ENCODE measurements at places on chromosomes 3 and 15.

- no peak for DNase-seq
Measured at GRCh38 chr3:152474585-152474984, 205.9 kb downstream of the MBNL1 start.

GRCh38 chr3:128805772-128806171 lies 73.6 kb upstream of the ACAD9 start:
- DNase-seq = no peak

DNA sequence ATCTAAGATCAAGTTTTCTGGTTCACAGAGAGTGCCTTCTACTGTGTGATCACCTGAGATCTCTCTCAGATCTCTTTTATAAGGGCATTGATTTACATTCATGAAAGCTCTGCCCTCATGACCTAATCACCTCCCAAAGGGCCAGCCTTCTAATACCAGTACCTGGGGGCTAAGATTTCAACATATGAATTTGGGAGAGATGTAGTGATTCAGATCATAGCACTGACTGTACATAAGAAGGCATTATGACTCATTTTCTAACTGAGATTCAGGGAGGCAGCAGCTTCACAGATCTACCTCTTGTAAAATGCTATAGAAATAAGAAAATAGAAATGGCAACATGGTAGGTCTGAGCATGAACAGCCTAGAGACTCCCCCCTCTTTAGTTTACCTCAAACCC lies 39.6 kb downstream of the VGLL3 start:
- DNase-seq = no peak

DNA sequence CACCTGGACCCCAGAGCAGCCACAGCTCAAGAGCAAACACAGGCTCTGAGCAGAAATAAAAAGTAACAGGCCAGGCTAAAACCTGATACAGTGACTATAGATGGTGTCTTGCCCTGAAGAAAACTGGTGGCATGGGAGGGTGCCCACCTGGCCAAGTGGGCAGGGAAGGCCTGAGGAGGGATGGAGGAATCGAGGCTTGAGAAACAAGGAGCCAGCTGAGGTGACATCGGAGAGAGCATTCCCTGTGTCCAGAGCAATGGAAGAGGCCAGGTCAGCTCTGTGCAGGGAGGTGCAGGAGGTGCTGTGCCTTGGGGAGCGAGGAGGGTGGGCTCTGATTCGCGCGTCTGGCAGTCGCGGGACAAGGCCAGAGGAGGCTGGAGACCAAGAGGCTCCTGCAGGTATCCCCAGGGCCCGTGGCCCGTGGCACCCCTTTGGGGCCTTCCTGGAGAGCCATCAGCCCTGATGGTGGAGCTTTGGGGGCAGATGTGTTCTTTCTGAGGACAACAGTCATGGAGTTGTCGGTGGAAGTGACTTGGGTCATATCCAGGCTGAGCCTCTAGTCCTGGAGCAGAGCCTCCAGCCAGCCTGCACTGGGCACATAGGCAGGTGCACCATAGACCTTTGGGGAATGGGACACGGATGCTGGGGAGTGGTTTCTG lies 56.1 kb downstream of the PLXNA1 start:
- no peak for DNase-seq

DNA sequence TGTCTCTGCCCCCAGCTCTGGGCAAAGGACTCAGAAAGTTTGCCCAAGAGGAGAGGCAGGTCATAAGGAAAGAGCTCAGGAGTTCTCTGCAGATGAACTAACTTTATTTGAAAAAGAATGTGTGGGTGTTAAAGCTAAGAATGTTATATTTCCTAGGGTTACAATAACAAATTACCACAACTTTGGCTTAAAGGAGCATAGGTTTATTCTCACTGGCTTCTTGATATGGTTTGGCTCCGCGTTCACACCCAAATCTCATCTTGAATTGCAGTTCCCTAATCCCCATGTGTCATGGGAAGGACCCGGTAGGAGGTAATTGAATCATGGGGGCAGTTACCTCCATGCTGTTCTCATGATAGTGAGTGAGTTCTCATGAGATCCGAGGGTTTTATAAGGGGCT lies 383.7 kb upstream of the CFAP20DC start:
- DNase-seq = no peak

GRCh38 chr3:15361494-15362214 lies 29.3 kb upstream of the SH3BP5 start:
- DNase-seq = no peak

- peak; percentile 42 for DNase-seq
Measured at GRCh38 chr15:78162038-78162437, 12.9 kb downstream of the IDH3A start.

DNA sequence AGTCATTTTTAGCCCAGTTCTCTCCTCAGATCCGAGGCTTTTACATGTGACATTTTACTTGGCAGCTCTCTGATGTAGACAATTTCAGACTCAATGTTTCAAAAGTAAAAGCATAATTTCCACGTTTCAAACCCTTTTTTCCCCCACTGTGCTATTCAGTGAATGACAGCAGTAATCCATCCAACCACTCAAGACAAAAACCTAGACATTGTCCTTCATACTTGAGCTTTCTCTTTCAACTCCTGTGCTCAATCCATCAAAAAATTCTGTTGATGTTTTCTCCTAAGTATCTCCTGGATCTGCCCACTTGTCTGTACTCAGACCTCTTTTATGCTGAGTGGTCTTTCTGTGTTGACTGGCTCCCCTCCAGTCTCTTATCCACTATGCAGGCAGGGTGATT lies 214.7 kb downstream of the CHL1 start:
- DNase-seq = no peak

DNA sequence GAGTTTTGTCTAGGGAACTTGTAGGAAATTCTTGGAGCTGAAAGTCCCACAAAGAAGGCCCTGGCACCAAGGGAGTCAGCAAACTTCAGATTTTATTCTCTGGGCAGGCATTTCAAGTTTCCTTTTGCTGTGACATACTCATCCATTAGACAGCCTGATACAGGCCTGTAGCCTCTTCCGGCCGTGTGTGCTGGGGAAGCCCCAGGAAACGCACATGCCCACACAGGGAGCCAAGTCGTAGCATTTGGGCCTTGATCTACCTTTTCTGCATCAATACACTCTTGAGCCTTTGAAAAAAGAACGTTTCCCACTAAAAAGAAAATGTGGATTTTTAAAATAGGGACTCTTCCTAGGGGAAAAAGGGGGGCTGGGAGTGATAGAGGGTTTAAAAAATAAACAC lies 15.0 kb downstream of the TIGIT start:
- no peak for DNase-seq

DNA sequence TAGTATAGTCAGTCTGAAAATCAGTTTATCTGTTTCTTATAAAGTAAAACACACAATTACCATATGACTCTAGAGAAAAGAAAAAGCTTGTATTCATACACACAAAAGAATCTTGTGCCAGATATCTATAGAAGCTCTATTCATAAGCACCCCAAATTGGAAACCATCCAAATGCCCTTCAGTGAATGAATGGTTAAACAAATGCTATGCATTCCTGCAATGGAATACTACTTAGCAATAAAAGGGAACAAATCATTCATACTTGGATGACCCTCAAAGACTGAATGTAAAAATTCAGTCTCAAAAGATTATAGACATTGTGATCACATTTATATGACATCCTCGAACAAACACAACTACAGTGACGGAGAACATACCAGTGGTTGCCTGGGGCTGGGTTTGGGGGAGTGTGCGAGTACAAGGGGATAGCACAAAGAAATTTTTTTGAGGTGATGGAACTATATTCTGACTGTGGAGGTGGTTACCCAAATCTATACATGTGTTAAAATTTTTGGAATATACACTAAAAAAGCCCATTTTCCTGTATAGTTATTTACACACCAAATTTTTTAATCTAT lies 680.6 kb downstream of the NTRK3 start:
- DNase-seq = no peak

DNA sequence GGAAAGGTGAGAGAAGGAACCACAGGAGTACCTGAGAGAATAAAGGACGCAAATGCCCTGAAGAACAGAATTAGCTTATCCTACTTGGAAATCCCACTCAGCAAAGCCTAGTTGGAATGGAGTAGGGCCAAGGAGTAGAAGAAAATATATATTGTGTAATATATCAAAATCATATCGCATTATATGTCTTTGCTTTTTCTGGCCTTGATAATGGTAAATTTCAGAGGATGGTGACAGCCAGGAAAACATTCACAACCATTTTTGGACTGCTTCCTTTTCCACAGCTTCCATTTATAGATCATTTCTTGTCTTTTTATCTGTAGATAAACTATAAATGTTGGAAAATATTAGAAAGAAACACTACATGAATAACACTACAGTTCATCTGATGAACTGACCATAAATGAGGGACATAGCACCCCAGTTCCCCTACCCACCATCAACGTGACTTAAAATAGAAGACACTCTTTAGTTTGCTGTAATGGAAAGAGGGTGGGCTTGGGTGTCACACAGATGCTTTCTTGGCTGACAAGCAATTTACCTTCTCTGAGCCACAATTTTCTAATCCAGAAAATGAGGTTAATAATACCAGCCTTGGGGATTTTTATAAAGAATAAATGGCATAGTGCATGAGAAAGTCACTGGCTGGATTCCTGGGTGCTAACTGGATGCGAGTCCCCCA lies 569.6 kb downstream of the NTRK3 start:
- no peak for DNase-seq

- no peak for DNase-seq
Measured at GRCh38 chr3:130529486-130530215, 12.7 kb downstream of the COL6A6 start.

DNA sequence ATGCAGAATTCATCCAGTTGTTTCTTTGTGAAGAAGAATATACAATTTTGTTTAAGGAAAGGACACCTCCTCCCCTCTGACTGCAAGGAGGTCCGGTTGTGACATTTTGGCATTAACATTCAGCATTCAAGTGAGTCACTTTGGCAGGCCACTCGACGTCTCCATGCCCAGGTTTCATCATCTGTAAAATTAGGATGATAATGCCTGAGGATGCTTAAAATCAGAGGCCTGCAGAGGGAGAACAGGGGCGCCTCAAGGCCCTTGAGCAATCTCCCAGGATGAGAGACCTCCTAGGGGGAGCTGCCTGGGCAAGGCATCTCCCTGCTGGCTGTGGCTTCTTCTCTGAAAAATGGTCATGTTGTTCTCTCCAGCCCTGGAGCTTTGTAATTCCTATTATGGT lies 236.0 kb downstream of the CACNA2D3 start:
- no peak for DNase-seq

GRCh38 chr3:139534455-139534812 lies 5.1 kb downstream of the RBP1 start:
- DNase-seq = no peak

- DNase-seq = no peak
Measured at GRCh38 chr15:89781055-89781454, 4.9 kb downstream of the MESP2 start.

DNA sequence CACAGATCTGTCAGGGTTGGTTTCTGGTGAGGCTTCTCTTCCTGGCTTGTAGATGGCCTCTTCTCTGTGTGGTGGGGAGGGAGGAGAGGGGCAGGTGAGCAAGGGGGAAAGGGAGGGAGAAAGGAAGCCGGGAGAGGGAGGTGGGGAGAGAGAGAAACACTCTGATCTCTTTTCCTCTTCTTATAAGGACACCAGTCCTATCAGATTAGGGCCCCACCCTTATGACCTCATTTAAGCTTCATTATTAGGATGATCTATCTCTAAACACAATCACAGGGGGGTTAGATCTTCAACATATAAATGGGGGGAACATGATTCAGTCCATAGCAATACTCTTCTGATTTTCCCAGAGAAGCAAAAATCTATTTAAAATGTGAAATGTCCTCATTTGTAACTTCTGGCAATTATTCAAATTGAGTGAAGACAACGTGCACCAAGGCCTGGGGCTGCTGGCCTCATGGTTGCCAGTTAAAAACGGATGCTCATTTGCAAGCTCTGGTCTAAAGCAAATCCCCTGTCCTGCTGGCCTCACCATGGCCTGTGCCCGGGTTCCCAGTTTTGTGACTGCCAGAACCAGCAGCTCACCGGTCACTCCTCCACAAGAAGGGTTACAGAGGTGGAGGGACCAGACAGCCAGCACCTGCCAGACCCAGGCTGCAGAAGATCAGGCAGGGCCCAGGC lies 8.3 kb downstream of the POMGNT2 start:
- no peak for DNase-seq

DNA sequence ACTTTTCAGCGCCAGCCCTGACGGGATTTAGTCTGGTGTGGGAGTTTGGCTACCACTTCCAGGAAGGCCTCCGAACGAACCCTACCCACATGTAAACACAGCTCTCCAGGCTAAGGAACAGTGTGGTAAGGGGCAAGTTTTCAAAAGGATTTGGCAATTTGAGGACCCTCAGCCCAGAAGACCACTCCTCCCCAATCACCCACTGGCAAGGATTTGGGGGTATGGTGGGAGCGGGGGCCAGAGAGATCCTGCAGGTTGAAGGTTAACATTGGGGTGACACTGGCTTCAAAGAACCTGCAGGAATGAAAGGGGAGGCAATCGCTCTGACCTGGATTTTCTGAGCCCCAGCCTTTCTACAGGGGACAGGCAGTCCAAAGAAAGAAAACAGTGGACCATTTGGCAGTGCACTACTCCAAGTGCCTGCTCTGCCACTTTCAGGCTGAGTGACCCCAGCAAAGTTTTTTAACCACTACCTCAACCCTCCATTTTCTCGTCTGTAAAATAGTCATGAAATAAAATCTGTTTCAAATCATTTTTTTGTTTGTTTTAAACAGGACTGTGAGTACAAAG lies 34.5 kb downstream of the ZIC4 start:
- DNase-seq = no peak

DNA sequence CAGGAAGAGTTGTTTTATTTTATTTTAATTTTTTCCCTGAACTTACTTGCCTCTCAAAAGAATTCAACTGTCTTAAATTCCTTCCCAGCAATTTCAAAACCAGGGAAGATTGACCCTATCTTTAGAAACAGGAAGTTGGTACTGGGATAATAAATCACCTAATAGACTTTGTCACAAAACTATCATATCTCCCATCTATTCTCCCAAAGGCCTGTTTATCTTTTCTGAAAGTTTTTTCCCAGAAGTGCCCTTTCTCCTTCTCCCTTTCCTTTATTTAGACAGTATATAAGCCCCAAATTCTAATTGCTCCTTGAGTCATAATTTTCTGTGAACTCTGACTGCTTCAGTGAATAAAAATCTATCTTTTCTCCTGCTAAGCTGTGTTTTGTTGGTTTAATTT lies 2.9 kb upstream of the RNF7 start:
- no peak for DNase-seq

GRCh38 chr3:14988988-14989394 lies 41.6 kb downstream of the NR2C2 start:
- DNase-seq = peak; percentile 50

DNA sequence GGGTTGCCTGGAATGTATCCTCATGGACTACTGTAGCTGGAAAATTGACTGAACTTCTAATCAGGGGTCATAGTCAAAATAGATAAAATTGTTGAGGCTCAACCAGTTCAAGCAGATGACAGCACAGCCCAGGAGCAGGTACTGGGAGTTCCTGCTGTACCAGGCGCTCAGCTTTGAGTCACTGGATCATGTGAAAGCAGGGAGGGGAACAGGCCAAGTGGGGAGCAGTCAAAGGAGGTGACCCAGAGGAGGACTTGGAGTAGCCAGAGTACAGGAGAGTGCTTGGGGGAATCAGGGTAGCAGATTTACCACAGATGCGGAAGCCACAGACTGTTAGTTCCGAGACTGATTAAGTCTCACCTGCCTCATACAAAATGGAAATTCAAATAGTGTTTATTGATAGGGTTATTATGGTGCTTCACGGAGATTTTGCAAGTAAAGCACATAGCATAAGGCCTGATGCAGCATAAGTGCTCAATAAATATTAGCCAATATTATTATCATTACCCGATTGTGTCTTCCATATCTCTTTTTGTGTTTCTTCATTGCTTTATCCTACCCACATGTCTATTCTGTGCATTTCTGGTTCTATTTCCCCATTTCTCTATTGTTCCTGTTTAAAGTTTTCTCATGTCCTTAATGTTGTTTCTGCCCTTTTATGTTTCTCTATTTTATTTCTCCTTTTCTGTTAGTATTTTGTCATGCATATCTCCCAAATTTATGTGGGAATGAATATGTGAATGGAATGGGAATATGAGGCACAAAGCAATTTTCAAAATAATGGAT lies 369.2 kb upstream of the MCTP2 start:
- DNase-seq = peak; percentile 46

Measured in Peyer's patch (tissue), 4 donors.